ENCODE measurements at places on chromosomes 3 and 15.

- H3K4me1 ChIP-seq: peaks cover 22% of the 10 kb centered on the region
- no peaks in the 10 kb centered on the region for H3K36me3 ChIP-seq
- H3K4me3 ChIP-seq: no peak overlapping the region
- DNase-seq: no peak
Measured at GRCh38 chr3:112381673-112382542, 49.0 kb downstream of the CD200 start.

DNA sequence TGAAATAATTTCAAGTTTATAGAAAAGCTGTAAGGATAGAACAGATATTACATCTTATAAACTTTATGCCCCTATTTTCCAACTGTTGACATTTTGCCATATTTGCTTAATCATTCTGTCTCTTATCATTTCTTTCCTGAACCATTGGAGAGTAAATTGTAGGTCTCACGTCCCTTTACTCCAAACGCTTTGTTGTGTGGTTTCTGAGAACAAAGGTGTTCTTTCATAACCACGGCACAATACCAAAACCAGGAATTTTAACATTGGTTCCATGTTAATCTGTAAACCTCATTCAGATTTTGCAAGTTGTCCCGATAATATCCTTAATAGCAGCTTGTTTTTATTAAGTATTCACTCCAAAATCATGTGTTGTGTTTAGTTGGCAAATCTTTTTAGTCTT, 134.8 kb downstream of the AKAP13 start:
- H3K36me3 ChIP-seq: no peaks in the 10 kb centered on the region
- H3K27ac ChIP-seq: no peak overlapping the region
- H3K27me3 ChIP-seq: no peaks in the 10 kb centered on the region
- no peak for DNase-seq

- DNase-seq: no peak
- no peak overlapping the region for H3K27ac ChIP-seq
- peaks cover 16% of the 10 kb centered on the region for H3K36me3 ChIP-seq
- no peak overlapping the region for H3K4me3 ChIP-seq
- peaks cover 36% of the 10 kb centered on the region for H3K4me1 ChIP-seq
Measured at GRCh38 chr3:136694321-136694720, 57.9 kb downstream of the STAG1 start.

DNA sequence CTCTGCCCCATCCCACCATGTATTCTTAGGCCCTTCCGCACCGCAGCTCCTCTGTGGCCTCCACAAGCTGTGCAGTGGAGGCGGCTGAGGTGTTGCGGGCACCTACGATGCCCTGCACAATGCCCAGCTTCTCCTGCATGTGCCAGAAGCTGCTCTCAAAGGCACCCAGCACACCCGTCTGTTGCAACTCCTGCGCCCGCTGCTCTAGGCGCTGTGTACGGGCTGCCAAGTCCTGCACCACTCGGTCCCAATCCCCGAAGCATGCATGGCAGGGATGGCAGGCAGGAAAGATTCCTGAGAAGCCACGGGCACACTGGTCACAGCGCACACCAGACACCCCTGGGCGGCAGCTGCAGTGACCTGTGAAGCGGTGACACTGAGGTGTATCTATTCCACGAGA, 3.1 kb upstream of the USP19 start:
- peaks cover 13% of the 10 kb centered on the region for H3K4me1 ChIP-seq
- H3K27ac ChIP-seq: no peak overlapping the region
- peaks cover 6% of the 10 kb centered on the region for H3K27me3 ChIP-seq
- H3K4me3 ChIP-seq: no peak overlapping the region
- DNase-seq: no peak
- H3K36me3 ChIP-seq: peaks cover 11% of the 10 kb centered on the region

DNA sequence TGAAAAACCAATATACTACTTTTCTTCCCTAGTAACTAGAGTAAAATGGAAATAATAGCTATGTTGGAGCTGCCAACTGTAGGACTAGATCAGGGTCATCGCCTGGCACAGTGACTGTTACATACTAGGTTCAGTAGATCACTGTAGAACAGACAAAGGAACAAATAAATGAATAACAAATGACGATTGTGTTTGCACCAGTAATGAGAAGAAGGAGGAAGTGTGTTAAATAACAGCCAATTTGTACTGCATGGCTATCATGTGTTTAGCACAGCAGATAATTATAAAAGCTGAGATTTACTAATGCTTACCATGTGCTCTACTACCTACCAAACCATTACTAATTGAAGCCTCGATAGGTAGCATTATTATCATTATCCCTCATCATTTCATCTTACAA, 85.3 kb upstream of the FXR1 start:
- H3K4me1 ChIP-seq: no peaks in the 10 kb centered on the region
- H3K4me3 ChIP-seq: no peak overlapping the region
- no peaks in the 10 kb centered on the region for H3K36me3 ChIP-seq
- no peak overlapping the region for H3K27ac ChIP-seq
- no peak for DNase-seq

GRCh38 chr3:168925568-168925967, 737.9 kb downstream of the MECOM start:
- no peaks in the 10 kb centered on the region for H3K36me3 ChIP-seq
- no peak overlapping the region for H3K4me3 ChIP-seq
- no peak overlapping the region for H3K27ac ChIP-seq
- H3K4me1 ChIP-seq: no peaks in the 10 kb centered on the region

GRCh38 chr3:4990069-4990468, 10.8 kb downstream of the BHLHE40 start:
- H3K27me3 ChIP-seq: no peaks in the 10 kb centered on the region
- no peak overlapping the region for H3K27ac ChIP-seq
- H3K4me1 ChIP-seq: peaks cover 51% of the 10 kb centered on the region
- no peak for DNase-seq
- no peaks in the 10 kb centered on the region for H3K36me3 ChIP-seq

DNA sequence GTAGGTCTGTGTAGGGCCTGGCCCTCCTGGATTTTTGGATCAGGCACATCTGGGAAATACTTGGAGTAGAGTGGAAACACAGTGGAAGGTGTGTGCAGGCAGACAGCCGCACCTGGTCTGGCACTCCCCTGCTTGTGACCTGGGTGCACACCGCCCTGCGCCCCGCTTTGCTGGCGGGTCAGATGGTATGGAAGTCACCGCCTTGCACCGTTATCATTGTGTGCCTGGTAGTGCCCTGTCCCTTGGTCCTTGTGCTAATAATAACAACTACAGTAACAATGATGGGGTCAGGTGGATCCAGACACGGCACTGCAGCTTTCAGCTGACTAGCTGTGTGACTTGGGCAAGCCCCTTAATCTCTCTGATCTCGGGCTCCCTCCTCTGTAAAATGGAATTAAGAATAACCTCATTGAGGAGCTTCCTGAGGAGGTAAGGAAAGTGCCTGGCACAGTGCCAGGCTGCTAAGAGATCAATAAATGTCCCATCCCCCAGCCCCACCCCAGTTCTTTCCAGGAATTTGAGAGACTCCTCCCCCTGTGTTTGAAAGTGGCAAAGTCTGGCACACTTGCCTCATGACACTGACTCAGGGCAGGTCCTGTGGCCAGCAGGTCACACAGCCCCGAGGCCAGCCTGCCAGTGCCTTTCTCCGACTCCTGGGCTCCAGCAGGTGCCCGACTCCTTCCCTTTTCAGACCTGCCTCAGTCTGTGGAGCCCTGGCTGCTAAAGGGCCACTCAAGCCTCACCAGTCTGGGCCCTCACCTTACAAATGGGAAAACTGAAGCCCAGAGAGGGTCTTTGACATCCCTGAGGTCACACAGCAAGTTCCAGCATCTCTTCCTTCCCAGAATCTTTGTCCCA, 9.8 kb downstream of the ISG20 start:
- H3K36me3 ChIP-seq: no peaks in the 10 kb centered on the region
- peaks cover 4% of the 10 kb centered on the region for H3K27me3 ChIP-seq
- peak overlapping the region; percentile 80 for H3K27ac ChIP-seq
- H3K4me1 ChIP-seq: peaks cover 26% of the 10 kb centered on the region
- DNase-seq: no peak
- peak overlapping the region; percentile 33 for H3K4me3 ChIP-seq

GRCh38 chr15:74889390-74889882, 406 bp upstream of the MPI start:
- peak overlapping the region; percentile 91 for H3K4me3 ChIP-seq
- peaks cover 36% of the 10 kb centered on the region for H3K4me1 ChIP-seq

GRCh38 chr3:193271101-193271840, 30.2 kb downstream of the PLAAT1 start:
- no peak for DNase-seq
- no peak overlapping the region for H3K27ac ChIP-seq
- no peak overlapping the region for H3K4me3 ChIP-seq
- H3K4me1 ChIP-seq: no peaks in the 10 kb centered on the region

GRCh38 chr3:59313365-59313764, 263.5 kb upstream of the CFAP20DC start:
- no peaks in the 10 kb centered on the region for H3K4me1 ChIP-seq
- no peak overlapping the region for H3K27ac ChIP-seq
- no peak for DNase-seq
- no peaks in the 10 kb centered on the region for H3K27me3 ChIP-seq
- no peaks in the 10 kb centered on the region for H3K36me3 ChIP-seq

DNA sequence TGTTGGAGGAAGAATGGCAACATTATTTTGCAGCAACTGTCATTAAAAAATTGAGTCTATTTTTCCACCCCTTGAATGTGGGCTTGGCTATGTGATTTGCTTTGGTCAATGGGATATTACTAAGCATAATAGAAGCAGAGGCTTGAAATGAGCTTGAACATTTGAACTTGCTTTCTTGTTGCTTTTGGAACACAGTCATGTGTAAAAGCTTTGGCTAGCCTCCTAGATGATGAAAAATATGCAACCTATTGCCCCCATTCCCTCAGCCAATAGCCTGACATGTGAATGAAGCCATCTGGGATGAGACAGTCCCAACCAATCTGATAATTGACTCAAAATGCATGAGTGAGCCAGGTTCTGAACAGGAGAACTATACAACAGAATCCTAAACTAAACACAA, 78.4 kb downstream of the PLSCR2 start:
- peak; percentile 49 for DNase-seq
- no peaks in the 10 kb centered on the region for H3K4me1 ChIP-seq
- H3K36me3 ChIP-seq: no peaks in the 10 kb centered on the region
- H3K27ac ChIP-seq: no peak overlapping the region

GRCh38 chr3:41846850-41847249, 115.1 kb downstream of the ULK4 start:
- no peak overlapping the region for H3K27ac ChIP-seq
- H3K27me3 ChIP-seq: peaks cover 4% of the 10 kb centered on the region
- peaks cover 15% of the 10 kb centered on the region for H3K36me3 ChIP-seq
- DNase-seq: peak; percentile 21
- peaks cover 13% of the 10 kb centered on the region for H3K4me1 ChIP-seq

GRCh38 chr3:55409806-55410205, 77.3 kb downstream of the WNT5A start:
- H3K27me3 ChIP-seq: peaks cover 1% of the 10 kb centered on the region
- no peak overlapping the region for H3K27ac ChIP-seq
- H3K4me1 ChIP-seq: peaks cover 60% of the 10 kb centered on the region
- H3K4me3 ChIP-seq: no peak overlapping the region
